ENCODE measurements at places on chromosomes 4 and X.

GRCh38 chrX:9495496-9495895 is 30.6 kb downstream of the TBL1X start:
- no peak overlapping the region for H3K27ac ChIP-seq
- no peak overlapping the region for H3K4me3 ChIP-seq
- no peaks in the 10 kb centered on the region for H3K4me1 ChIP-seq
- peaks cover 2% of the 10 kb centered on the region for H3K36me3 ChIP-seq
- no peak for DNase-seq

DNA sequence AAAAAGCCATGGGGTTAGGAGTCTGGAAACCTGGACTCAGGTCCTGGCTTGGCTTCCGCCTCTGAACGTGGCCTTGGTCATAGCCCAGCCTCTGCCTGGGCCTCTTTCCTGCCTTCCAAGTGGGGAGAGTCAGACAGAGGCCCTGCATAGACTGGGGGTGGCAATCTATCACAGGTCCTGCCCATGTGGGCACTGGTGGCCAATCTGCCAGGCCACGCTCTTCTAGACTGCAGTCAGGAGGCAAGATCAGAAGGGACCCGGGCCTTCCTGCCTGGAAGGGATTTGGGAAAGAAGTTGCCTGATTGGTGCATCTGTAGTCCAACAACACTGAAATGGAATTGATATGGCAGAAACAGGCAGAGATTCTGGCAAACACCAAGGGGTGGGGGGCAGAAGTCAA is 46.1 kb downstream of the CNGA2 start:
- no peaks in the 10 kb centered on the region for H3K36me3 ChIP-seq
- DNase-seq: no peak
- H3K27me3 ChIP-seq: no peaks in the 10 kb centered on the region
- no peak overlapping the region for H3K27ac ChIP-seq

DNA sequence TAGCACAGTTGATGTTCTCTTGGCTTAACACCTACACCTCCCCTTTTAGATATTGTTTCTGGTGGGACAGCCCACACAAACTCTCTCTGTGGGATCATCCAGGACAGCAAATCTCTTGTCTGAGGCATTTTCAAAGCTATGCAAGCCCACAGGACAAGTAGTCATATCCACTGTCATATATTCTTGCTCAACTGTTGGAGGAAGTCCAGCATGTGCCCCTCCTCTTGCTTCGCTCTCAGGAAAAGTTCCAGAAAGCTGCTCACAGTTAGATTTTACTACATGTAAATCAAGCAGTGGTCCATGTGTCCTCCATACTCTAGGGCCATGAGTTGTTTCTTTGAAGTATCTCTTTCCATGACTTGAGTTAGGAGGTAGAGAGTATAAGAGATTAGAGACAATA is 260.7 kb downstream of the INPP4B start:
- no peak overlapping the region for H3K27ac ChIP-seq
- no peak for DNase-seq
- H3K27me3 ChIP-seq: no peaks in the 10 kb centered on the region
- H3K36me3 ChIP-seq: peaks cover 12% of the 10 kb centered on the region

DNA sequence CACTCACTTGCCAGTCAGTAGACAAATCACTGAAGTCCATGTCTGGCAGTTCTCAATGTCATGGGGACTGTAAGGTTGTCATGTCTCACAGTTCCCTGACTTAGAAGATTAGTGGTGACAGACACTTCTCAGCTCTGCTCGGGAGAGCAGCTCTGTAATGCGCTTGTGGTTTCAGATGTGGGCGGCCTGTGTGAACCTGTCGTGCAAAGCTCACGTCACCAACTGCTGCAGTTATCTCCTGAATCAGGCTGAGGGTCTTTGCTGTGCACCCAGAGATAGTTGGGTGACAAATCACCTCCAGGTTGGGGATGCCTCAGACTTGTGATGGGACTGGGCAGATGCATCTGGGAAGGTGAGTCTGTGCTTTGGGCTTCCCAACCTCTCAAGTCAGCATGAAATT is at the start of gene IL9R:
Gene IL9R, plus strand, starts transcription at position 261 of the 400 bp plus-strand sequence. Its CDS starts 64 bp downstream, at position 325.
- no peaks in the 10 kb centered on the region for H3K27me3 ChIP-seq
- no peaks in the 10 kb centered on the region for H3K36me3 ChIP-seq
- DNase-seq: peak; percentile 22

- no peak overlapping the region for H3K4me3 ChIP-seq
- no peaks in the 10 kb centered on the region for H3K4me1 ChIP-seq
- no peaks in the 10 kb centered on the region for H3K27me3 ChIP-seq
- DNase-seq: no peak
Measured at GRCh38 chr4:128393101-128393704, 105.6 kb upstream of the PGRMC2 start.

DNA sequence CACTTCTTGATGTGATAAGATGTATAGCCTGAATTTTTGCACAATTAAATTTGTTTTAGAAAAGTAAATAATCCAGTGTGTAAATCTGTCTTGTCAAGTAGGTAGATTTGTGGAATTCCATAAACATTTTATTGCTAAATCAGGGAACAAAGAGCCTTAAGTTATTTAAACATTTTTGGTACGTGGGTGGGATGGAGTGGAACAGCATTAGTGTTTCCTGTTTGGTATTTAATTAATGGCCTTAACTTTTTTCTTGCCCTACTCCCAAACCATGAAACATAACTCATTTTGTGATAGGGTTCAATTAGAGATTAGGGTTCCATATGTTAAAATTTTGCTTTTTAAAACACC is 5.1 kb downstream of the NUDT9 start:
- no peak for DNase-seq
- H3K27me3 ChIP-seq: no peaks in the 10 kb centered on the region
- H3K27ac ChIP-seq: no peak overlapping the region
- no peak overlapping the region for H3K4me3 ChIP-seq
- H3K4me1 ChIP-seq: peaks cover 9% of the 10 kb centered on the region

DNA sequence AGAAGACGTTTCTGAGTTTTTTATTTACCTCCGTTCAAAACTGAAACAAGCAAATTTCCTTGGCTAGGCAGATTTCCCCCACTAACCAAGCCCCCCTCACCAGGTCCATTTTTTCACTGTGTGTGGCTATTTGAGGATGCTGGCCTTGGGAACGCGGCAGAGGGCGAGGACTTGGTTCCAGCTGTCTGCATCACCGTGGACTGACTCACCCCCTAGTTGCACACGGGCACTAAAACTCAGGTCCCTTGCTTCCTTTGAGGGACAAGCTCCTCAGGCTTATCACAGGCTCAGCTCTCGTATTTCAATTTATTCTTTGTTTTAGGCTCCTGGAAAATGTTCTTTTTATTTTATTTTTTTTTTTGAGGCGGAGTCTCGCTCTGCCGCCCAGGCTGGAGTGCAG is 8.4 kb upstream of the MTNR1A start:
- DNase-seq: no peak
- no peaks in the 10 kb centered on the region for H3K4me1 ChIP-seq

GRCh38 chrX:22012051-22012450 is 20.1 kb upstream of the PHEX start:
- no peaks in the 10 kb centered on the region for H3K27me3 ChIP-seq
- no peak overlapping the region for H3K4me3 ChIP-seq
- no peaks in the 10 kb centered on the region for H3K4me1 ChIP-seq

GRCh38 chr4:158793021-158793420 is 24.2 kb downstream of the FNIP2 start:
- DNase-seq: no peak
- H3K4me3 ChIP-seq: no peak overlapping the region
- no peak overlapping the region for H3K27ac ChIP-seq
- no peaks in the 10 kb centered on the region for H3K4me1 ChIP-seq
- no peaks in the 10 kb centered on the region for H3K27me3 ChIP-seq

DNA sequence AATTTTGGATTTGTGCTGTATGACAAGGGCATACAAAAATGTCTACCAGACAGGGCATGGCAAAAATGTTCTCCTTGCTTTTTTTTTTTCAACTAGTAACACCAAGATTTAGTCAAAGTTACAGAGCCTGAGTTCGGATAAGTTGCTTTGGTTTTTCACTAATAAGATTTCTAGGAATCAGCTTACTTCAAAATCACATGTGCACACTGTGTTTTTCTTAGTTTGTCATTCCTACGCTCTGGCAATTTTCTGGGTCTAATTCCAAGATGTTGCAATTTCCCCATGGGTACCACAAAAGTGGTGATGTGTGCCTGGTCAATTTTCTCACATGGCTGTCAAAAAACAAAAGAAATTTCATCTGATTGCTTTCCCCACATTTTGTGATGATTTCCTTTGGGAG is 6.3 kb downstream of the C1QTNF7 start:
- no peak for DNase-seq
- H3K36me3 ChIP-seq: no peaks in the 10 kb centered on the region
- no peaks in the 10 kb centered on the region for H3K27me3 ChIP-seq
- H3K4me1 ChIP-seq: no peaks in the 10 kb centered on the region
- no peak overlapping the region for H3K27ac ChIP-seq

- no peaks in the 10 kb centered on the region for H3K27me3 ChIP-seq
- H3K4me3 ChIP-seq: no peak overlapping the region
Measured at GRCh38 chrX:16587836-16588235, 62.1 kb upstream of the S100G start.

GRCh38 chr4:136864604-136865185 is 667.6 kb downstream of the PCDH18 start:
- no peak overlapping the region for H3K4me3 ChIP-seq
- no peaks in the 10 kb centered on the region for H3K36me3 ChIP-seq
- no peak for DNase-seq
- H3K4me1 ChIP-seq: no peaks in the 10 kb centered on the region
- no peak overlapping the region for H3K27ac ChIP-seq

DNA sequence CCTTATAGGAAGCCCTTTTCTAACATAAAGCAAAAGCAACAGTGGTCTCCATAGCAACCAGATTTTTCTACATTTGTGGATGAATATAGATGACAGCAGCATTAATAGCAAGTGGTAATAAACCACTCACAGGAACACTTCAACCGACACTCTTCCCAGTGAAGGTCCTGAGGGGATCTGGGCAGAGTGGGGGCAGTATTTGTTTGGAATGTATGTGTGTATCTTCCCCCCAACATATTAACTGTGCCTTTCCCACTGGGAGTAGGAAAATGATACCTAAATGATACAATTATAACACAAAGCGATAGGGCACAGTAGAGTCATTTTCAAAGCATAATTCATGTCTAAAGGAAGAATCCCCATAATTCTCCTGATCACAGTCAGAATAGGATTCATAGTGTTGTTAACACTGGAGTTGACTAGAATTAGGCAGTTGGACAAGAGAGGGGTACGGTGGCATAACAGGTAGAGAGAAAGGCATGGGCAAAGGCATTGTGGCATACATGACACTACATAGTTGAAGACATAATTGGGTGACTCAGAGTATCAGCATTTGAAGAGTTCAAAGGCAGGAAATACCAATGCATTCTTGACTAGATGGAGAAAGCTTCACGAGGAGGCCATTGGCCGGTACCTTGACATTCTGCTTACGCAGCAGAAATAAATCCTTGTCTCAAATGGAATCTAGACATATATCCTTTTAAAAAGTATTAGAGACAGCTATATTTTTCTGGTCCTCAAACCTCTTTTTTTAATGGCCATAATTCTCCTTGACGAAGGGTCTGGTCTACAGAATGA is 15.2 kb downstream of the CAPN6 start:
- no peak overlapping the region for H3K4me3 ChIP-seq
- no peaks in the 10 kb centered on the region for H3K36me3 ChIP-seq
- no peak for DNase-seq
- H3K27me3 ChIP-seq: no peaks in the 10 kb centered on the region
- H3K27ac ChIP-seq: no peak overlapping the region

GRCh38 chrX:40385256-40385655 is 195.5 kb upstream of the ATP6AP2 start:
- no peak overlapping the region for H3K27ac ChIP-seq
- H3K4me3 ChIP-seq: no peak overlapping the region
- no peaks in the 10 kb centered on the region for H3K4me1 ChIP-seq
- no peaks in the 10 kb centered on the region for H3K36me3 ChIP-seq

GRCh38 chr4:89352541-89352940 is 44.9 kb upstream of the GPRIN3 start:
- no peaks in the 10 kb centered on the region for H3K4me1 ChIP-seq
- no peak overlapping the region for H3K4me3 ChIP-seq
- H3K27me3 ChIP-seq: no peaks in the 10 kb centered on the region
- H3K27ac ChIP-seq: no peak overlapping the region

Data from T-cell (primary cell).